Left renal cortex interstitium (tissue), 4 donors: ENCODE measurements at places on chromosomes 6 and 20.

GRCh38 chr6:163387317-163387716 is 27.2 kb upstream of the QKI start:
- no peak for DNase-seq

DNA sequence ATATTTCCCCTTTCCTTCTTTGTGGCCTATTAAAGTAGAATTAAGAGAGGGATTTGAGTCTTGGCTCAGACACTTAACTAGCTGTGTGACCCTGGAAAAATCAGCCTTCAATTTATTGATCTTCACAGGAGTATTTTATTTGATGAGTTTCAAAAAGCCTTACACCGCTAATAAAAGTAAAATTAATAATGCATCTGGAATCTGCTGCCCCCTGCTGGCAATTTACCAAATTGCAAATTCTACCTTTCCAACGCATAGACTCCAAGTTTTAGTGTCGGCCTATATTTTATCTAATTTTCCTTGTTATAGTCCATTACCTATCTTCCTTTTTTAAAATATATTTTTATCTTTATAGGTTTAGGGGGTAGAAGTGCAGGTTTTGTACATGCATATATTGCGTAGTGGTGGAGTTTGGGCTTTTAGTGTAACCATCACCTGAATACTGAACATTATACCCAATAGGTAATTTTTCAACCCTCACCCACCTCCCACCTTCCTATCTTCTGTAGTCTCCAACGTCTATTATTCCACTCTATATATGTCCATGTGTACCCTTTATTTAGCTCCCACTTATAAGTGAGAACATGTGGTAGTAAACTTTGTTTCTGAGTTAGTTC is 46.3 kb downstream of the GOPC start:
- DNase-seq, result no peak

- DNase-seq, result no peak
Measured at GRCh38 chr6:41921712-41921998, 356 bp downstream of the BYSL start.

- no peak for DNase-seq
Measured at GRCh38 chr6:105793130-105793529, 293.0 kb upstream of the PRDM1 start.

- DNase-seq, result no peak
Measured at GRCh38 chr6:43001843-43002242, 11.9 kb downstream of the MEA1 start.

GRCh38 chr20:17014217-17014616 is 212.6 kb upstream of the PCSK2 start:
- DNase-seq, result no peak

DNA sequence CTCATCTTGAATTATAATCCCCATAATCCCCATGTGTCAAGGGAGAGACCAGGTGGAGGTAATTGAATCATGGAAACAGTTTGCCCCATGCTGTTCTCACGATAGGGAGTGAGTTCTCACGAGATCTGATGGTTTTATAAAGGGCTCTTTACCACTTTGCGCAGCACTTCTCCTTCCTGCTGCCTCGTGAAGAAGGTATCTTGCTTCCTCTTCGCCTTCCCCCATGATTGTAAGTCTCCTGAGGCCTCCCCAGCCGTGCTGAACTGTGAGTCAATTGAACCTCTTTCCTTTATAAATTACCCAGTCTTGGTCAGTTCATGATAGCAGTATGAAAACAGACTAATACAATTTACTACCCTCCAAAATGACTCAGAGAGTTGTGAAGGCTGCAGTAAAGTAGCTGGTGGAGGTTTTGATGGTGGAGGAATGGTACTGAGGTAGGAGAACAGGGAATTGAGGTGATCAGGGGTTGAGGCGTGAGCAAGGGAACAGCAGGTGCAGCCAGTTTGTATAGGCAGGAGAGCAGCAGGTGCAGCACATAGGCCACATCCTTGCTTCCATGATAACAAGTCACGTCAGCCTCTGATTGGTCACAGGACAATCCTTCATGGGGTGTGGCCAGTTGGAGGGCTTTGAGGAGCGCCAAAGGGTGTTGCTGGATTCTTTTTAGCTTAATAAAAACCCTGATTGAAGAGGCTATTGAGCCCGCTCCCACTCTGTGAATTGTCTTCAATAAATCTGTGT is 150.0 kb downstream of the CDC5L start:
- DNase-seq, result no peak

- DNase-seq, result no peak
Measured at GRCh38 chr6:65719101-65719500, 12.1 kb upstream of the EYS start.

DNA sequence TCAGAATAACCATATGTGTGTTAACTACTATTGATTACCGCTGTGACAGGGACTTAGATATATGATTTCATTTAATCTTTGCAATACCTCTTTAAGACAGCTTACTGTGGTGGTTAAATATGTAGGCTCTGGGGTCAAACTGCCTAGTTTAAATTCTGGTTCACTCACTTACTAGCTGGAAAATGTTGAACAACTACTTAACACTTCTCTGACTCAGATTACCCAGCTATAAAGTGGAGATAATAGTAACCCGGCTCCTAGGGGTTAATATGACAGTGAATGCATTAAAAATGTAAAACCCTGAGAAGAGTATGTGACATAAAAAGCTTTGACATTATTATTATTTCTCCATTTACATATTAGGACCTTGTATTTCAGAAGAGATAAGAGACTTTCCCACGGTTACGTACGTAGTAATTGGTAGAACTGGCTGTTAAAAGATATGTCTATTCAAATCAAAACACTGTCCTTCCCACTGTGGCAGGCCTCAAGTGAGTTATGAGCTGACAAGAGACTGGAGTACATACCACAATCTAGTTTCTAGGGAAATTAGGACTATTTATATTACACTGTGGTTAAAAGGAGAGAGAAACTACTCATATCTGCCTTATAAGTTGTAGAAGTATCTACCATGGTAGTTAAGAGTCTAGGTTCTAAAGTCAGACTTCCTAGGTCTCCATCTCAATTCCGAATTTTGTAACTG is 4.4 kb upstream of the PLCB1 start:
- no peak for DNase-seq

- DNase-seq, result no peak
Measured at GRCh38 chr6:56540232-56541029, 102.3 kb downstream of the DST start.

DNA sequence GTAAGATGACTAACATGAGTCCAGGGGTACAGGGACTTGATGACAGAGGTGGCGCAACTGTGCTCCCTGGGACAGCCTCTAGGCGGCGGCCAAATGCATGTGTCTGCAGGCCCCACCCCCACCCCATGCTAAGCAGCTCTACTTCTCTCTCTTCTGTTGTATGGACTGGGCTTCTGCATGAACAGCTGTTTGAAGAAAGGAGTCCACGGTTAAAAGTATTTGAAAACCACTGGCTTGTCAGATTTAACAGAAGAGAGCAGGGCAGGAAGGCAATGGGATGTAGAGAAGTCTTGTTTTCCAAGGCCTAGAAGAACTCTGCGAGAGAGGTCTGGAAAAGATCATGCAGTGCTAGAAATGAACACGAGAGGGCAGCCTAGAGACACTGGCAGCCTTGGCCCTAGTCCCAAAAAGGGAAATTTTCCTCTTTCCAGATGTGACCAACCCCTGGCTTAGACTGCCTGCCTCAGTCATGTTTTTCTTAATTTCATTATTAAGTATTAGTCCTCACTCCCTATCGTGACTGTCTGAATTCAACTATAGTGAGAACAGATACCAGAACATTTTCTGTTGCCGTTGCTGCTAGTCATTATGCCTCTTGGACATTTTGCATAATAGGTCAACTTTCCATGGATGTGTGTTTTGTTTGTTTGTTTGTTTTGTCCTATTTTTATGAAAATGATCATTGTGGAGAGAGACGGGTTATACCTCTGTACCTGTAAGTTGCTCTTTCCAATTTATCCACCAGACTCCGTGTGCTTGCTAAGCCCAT is 265.0 kb downstream of the ADGRG6 start:
- no peak for DNase-seq

DNA sequence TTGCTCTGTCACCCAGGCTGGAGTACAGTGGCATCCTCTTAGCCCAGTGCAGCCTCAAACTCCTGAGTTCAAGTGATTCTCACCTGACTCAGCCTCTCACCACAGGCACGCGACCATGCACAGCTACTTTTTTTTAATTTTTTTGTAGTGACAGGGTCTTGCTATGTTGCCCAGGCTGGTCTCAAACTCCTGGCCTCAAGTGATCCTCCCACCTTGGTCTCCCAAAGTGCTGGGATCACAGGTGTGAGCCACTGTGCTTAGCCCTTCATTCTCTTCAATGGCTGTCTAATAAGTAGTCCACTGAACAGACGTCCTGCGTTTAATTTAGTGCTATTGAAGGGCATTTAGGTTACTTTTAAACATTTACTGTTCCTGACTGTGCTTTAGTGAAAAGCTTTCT is 27.3 kb downstream of the KDM1B start:
- no peak for DNase-seq

- DNase-seq, result no peak
Measured at GRCh38 chr20:25223179-25223661, 24.7 kb upstream of the PYGB start.

DNA sequence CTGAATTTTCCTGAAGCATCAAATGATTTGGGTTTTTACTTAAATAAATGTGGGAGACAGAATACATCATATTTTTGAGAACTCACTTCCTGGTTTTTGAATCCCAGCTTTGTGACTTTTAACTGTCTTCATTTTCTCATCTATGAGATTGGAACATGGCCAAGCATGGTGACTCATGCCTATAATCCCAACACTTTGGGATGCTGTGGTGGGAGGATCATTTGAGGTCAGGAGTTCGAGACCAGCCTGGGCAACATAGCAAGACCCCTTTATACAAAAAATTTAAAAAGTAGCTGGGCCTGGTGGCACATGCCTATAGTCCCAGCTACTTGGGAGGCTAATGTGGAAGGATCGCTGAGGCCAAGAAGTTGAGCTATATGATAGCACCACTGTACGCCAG is 122.3 kb downstream of the QKI start:
- DNase-seq, result no peak

GRCh38 chr20:50286174-50286511 is 95.5 kb downstream of the CEBPB start:
- no peak for DNase-seq

DNA sequence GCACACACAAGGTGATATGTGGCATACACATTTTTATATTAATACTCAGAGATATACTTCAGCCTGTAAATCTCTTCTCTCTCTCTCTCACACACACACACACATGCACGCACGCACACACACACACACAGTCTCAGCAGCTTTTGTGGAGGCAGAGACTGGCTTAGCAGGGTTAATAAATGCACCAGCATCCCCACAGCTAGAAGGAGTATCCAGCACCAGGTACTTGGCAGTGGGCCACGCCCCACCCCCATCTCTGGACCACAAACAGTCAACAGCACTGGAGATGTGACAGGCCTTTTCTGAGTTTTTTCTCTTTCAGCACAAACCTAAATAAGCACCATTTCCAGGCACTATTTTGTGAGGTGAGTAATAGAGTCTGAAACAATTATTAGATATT is 47.3 kb upstream of the LRFN2 start:
- DNase-seq, result no peak

DNA sequence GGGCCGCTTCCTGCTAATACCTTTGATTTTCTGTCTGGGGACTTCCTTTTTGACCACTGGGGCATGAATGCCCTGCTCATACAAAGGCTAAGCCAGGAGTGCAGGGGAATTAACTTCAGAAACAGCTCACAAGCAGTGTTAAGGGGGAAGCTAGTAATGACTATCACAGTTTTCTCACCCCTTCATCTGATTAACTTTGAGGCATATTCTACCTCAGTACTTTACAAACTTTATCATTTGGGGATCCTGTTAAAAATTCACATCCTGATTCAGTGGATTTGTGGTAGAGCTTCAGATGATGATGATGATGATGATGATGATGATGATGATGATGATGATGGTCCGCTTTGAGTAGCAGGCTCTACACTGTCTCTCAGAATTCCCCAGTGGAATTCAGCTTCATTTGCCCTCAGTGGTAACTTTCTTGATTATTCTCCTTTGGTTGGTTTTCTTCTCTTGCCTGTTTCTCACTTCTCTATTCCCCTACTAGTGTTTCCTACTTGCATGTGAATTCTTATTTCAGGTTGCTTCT is 78.4 kb upstream of the TMEM170B start:
- no peak for DNase-seq

DNA sequence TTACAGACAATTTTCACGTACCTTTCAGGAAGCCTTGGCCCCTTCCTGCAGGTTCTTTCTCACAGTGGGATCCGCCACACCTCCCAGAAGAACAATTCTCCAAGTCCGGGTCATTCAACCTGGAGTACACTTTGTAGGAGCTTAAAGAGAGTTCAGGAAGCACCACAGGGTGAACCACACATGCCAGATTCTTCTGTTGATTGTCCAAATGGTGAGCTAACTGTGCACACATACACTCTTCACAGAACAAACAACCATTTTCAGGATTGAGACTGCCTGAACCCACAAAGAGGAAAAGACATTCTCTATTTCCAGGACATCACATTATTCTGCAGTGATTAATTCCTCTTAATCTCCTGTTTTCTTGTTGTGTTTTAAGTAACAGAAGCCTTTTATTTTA is 51.0 kb downstream of the SCGN start:
- DNase-seq, result no peak

- no peak for DNase-seq
Measured at GRCh38 chr6:44194326-44194725, 22.4 kb upstream of the MYMX start.

DNA sequence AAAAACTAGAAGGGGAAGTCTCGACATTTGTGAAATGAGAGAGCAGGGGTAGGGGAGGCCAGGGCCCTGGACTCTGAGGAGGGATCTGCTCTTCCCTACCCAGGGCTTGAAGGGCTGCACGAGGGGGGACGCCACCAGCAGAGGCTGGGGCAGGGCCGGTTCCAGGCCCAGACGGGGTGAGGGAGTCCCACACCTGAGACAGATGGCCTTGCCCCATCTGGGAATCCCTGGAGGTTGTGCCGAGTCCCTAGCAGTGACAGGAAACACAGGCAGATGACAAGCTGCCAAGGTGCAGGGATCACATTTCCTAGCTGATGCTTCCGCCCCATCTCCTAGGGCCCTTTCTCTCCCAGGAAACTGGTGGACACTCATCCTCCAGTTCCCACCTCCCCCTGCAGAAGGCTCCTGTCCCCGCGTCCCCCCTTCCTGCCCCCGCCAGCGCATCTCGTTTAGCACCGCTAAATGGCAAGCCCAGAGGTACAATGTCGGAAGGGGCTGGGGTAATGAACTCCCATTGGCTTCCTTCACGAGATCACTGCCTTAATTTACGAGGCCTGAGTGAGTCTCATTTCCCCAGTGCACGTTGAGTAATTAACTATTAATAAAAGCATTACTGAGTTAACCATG is 35.2 kb upstream of the CDH22 start:
- DNase-seq, result no peak

DNA sequence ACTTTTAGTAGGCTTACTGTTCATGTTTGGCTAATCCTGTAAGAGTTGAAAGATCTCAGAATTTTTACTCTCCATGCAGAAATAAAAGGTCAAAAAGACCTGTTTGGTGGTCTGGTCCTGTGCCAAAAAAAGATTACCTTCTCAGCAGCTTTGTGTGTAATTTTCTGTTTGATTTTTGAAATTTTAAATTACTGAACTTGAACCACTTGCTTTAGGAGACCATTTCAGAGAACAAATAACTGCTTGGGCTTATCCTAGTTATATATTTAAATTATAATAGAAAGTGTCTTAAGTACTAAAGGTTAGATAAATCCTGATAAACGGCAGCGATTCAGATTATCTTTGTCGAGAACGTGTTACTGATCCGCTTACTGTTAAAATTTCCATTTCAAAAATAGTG is 118.3 kb upstream of the GRIK2 start:
- DNase-seq, result no peak
